AG09309 (cell line): ENCODE measurements at places on chromosomes 2 and 18.

DNA sequence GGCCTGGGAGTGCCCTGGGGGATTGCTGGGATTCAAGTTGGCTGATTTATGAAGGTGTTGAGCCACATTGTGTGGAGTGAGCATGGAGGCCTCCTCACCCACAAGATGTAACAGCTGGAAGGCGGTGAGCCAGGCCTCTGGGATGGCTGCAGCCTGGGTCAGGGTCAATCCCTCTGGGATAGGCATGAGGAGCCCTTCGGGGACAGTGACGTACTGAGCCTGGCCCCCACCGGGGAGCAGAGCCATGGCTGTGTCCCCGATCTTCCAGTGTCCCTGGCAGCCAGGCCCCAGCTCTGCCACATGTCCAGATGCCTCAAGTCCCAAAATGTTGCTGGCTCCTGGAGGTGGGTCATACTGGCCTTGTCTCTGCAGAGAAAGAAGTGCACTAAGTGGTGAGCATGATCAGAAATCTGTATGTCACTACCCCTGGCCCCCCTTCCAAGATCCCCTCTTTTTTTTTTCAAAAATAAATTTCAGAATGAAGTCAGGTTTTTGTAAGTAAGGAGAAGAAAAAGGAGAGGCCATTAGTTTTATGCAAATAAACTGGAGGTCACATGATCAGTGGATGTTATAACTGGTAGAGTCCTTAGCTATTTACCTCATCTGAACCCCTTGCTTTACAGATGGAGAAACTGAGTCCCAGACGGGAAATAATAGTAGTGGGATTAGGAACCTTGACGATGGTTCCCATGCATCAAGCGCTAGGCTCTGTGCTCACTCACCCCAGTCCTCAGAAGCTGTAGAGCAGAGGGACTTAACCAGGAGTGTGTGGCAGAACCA, 1.7 kb downstream of the TP53I3 start:
- no peak for DNase-seq

DNA sequence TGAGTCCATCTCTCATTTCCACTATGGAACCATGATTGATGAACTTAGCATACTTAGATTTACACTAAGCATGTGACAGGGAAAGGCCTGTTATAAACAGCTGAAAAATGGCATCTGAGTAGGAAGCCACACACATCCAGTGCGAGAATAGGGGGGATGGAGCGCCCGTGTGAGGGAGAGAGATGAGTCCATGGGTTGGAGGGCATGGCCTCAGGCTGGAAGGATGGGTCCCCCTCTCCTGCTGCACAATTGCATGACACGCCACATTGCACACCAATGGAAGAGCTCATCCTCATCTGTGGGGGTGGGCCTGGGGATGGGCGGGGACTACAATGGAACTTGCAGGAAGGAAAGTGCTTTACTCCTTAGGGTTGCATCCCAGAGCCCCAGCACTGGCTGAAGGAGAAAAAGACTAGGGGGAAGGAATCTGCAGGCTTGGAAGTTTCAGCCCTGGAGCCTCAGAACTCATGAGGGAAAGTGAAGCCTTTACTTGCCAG, 46.4 kb upstream of the CXCR4 start:
- DNase-seq, result no peak

GRCh38 chr2:72949642-72950041, 32.3 kb downstream of the EMX1 start:
- DNase-seq, result no peak

DNA sequence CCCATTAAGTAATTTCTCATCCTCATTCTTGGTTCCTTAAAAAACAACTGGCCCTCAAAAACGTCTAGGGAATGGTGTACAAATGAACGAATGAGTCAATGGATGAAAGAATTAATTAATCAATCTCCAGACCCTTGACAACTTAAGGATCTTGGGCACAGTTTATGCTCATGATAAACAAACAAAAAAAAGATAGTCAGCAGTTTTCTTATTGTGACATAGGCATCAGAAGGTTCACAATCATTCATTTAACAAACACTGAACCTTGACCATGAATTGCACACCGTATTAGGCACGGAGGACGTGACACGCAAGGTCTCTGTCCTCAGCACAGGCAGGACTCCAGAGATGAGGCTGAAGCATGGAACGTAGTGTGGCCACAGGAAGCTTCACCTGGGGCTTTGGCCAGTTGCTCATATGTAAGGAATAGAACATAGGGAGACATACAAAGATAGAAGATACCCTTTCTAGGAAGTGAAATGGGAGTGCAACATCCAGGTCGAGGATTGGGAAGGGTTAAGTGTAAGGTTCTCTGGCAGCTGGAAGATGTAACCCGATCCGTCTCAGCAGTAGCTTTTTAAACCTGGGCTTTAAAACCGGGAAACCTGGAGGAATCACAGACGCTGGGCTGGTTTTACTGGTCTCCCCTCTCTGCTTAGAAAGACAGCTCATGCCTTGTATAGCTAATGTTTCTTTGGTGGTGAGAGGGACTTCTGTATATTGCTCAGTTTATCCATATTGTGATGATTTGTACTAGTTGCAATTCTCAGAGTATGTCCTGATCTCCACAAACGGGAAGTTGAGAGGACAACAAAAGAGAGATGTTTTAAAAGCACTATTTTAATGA, 8.9 kb upstream of the LTBP1 start:
- DNase-seq, result no peak

- no peak for DNase-seq
Measured at GRCh38 chr2:95301876-95302641, 4.9 kb downstream of the KCNIP3 start.

- peak; percentile 93 for DNase-seq
Measured at GRCh38 chr18:26480897-26481795, 67.2 kb downstream of the KCTD1 start.

- DNase-seq, result no peak
Measured at GRCh38 chr2:49154140-49154539, at the start of gene FSHR. FSHR (minus strand) TSS chr2:49154515; CDS start chr2:49154417, 98 bp downstream.

GRCh38 chr2:433216-433615, 145.3 kb upstream of the ALKAL2 start:
- DNase-seq, result no peak

- DNase-seq, result no peak
Measured at GRCh38 chr2:28423856-28424605, 31.4 kb downstream of the FOSL2 start.

GRCh38 chr2:42928692-42929545, 136.5 kb upstream of the HAAO start:
- no peak for DNase-seq

DNA sequence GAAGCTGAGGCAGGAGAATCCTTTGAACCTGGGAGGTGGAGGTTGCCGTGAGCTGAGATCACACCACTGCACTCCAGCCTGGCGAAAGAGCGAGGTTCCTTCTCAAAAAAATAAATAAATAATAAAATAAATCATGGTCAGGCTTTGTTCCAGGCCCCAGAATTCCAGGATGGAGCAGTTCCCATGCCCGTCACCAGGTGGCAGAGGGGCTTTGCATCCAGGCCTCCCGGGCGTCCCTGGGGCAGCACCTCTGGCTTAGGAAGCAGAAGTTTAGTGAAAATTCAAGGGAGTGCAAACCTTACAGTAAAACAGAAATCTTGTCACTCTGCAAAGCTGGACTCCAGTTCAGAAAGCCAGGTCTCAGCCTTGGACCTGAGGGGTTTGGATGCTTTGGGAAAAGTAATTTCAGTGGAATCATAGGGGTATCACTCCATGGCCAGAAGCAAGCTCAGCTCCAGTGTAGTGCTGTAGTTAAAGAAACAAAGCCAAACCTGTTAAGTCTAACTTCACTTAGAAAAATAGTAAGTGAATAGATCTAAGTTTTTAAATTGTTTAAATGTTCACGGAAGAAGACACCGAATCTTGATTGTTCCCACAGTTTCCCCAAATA, 512.7 kb downstream of the CMPK2 start:
- no peak for DNase-seq

DNA sequence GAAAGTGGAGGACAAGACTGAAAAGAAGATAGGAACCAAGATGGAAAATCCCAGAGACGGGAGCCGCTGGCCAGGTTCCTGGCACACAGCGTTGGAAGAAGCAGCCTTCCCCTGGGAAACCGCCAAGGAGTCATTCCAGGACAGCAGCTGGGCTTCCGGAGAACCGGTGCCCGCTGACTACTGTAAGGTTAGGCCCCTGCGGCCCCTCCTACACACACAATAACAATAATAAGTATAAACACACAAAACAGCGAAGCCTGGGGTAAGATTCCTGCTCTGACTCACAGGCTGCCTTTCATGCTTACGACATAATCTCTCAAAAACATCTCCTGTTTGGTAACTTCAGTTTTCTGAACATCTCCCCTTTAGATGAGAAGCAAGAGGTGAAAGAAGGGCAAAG, 28.1 kb upstream of the MYCN start:
- no peak for DNase-seq

- DNase-seq, result no peak
Measured at GRCh38 chr18:42508683-42509296, 553.8 kb downstream of the PIK3C3 start.

DNA sequence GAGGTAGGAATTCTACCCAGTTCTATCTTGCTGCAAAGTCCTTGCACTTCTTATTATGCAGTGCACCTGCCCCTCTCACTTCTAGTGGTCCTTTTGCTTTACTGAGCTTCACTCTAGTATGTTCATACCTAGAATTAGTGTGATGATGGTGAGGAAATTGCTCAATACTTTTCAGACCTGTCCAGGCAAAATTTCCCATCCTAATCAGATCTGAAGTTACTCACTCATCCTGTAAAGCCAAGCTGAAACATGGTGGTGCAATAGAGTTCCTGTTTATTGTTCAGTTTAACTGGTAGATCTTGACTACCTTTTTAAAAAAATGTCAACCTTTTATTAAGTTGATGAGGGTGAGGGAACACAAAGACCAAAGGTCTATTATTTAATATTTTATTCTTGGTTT, 12.6 kb upstream of the FIGN start:
- no peak for DNase-seq

- DNase-seq, result no peak
Measured at GRCh38 chr2:224121406-224122067, 82.5 kb upstream of the SERPINE2 start.

- peak; percentile 41 for DNase-seq
Measured at GRCh38 chr2:98805412-98806171, 74.7 kb upstream of the MGAT4A start.

GRCh38 chr2:40144022-40144421, 307.9 kb downstream of the SLC8A1 start:
- DNase-seq, result no peak

DNA sequence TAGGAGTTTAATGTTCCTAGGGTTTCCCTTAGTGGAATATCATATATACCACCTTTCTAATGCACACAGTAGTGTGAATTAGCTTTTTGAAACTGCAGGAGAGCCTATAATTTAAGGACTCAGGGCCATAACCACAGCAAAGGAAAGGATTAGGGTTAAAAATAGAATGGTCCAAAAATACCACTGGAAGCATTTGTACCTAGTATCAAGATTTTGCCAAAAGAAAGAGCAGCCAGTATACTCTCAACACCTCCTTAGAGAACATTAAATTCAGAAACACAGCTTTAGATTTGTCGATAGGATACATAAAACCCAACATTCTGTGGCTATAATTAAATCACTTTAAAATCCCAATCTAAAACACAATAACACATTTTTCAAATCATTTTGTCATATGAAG, 634.9 kb downstream of the EPHA4 start:
- DNase-seq, result no peak

DNA sequence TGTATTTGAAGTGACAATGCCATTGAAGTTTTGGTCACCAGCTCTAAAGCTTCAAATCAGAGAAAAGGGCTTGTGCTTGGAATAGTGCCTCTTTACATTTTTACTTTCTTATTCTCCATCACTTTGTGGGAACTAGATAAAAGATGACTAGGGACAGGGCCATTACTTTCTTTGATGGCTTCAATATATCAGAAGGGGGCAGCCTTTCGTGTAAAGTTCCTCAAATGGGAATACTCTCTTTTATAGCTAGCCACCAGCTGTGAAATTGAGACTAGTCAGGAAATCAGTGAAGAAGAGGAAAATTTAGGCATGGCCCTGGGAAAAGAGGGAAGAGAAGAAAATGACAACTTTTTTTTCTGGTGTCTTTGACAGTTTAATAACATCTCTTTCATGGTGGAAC, 242.5 kb downstream of the DCC start:
- no peak for DNase-seq

GRCh38 chr2:234564699-234565098, 67.8 kb upstream of the ARL4C start:
- DNase-seq, result peak; percentile 55

DNA sequence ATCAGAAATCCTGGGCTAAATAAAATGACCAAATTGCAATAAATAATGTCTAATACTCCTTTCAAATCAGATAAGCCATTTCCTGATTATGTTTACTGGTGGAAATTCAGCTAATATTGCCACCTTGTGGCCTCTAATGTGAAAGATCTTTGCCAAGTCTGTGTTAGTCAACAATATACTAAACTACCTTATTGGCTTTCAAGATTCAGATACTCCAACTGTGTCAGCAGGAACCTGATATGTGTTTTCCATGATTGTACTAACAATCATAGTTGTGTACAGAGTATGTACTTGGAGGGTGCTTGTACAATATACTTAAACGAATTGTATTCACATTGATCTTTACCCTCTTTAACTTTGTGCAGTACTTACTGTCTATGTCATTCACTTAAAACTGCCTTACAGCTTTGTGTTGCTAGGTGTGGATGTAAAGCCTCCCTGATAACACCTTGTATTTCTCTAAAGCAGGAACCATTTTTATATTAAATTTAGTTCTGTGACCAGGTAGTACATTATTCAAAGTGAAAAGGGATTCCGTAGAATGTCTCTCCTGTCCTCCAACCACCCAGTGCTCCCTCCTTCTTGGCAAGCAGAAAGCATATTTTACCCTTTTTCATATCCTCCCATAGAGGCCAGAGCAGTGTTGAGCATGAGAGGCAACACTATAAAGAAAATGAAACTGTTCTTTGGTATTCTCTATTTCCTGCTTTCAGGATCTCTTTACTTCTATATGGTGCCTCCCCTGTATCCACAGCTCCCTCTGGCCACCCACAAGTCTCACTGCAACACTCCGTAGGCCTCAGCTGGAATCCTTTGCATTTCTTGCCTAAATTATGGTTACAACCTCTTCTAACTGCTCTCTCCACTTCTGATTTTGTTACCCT, 75.2 kb upstream of the C2orf15 start:
- DNase-seq, result peak; percentile 16

DNA sequence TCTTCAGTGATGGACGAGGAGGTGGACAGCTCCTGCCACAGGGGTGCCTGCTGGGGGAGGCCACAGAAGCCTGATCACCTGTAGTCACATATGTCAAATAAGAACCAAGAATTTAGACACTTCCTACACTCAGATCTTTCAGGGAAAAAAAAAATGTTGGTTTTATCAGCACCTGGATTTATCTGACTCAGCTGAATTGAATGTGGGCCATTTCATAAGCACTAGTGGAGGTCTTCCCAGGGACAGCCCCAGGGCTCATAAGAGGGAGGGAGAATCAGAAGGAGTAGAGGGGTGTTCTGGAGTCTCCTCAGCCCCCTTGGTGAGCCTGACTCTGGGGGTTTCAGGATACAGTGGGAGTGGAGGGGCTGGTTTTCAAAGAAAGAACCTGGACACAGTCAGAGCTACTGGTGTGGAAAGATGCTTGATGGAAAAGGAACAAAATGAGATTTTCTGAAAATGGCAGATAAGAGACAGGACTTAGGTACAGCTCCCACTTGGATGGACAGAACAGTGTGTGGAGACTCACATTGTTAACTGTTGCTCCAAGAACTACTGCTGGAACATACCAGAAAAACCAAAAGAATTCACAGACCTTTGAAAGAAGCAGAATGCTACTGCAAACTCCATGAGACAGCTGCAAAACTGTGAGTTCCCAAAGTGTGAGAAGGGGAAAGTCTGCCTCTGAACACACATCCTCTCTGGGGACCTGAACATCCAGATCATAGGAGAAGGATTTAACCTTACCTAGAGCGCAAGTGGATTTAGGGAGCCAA, 45.4 kb downstream of the LCT start:
- no peak for DNase-seq

- no peak for DNase-seq
Measured at GRCh38 chr2:145044491-145044890, 524.6 kb upstream of the ZEB2 start.

- peak; percentile 11 for DNase-seq
Measured at GRCh38 chr2:216911886-216912285, 52.0 kb upstream of the TNP1 start.
